Mesothelial cell of epicardium (in vitro differentiated cells): ENCODE measurements at places on chromosomes 11 and 22. TPM values are rescaled to one million over a fixed set of nuclear protein-coding genes. Genes with fewer than 3 reads are reported as not detected.

GRCh38 chr11:75063741-75064314 lies 32.8 kb downstream of the OR2AT4 start:
- DNase-seq = no peak

DNA sequence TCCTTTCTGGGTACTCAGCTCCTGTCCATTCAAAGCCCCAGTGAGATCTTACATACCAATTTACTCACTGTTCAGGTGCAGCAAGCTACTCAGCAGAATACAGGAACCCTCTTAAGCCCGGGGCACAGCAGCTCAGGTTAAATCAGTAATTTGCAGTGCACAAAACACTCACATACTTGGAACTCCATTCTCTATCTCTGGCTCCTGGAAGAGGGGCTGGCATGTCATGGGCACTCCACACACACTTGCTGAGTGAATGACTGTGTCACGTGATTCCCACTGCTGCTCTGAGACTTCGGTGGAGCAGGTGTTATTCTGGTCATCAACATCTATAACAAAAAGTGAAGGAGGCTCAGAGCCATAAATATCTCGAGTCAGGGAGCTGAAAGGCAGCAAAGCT lies 157.3 kb upstream of the BDNF start:
- DNase-seq = no peak

The PRR33 gene
- total RNA-seq = not detected in 3 replicates

GRCh38 chr22:47588578-47588960 lies 826.1 kb downstream of the TBC1D22A start:
- DNase-seq = no peak

The PIK3IP1 gene
- total RNA-seq = 16.9 to 19.1 TPM (median 17.4 TPM) in 3 replicates
